ENCODE measurements at places on chromosomes 1 and 21. TPM values are rescaled to one million over a fixed set of nuclear protein-coding genes. Genes with fewer than 3 reads are reported as not detected.
A peak's percentile ranks its signal among the peaks of the same experiment; 100 is the strongest.

- DNase-seq = no peak
Observed at GRCh38 chr1:12177156-12177998, 10.6 kb downstream of the TNFRSF1B start.

DNA sequence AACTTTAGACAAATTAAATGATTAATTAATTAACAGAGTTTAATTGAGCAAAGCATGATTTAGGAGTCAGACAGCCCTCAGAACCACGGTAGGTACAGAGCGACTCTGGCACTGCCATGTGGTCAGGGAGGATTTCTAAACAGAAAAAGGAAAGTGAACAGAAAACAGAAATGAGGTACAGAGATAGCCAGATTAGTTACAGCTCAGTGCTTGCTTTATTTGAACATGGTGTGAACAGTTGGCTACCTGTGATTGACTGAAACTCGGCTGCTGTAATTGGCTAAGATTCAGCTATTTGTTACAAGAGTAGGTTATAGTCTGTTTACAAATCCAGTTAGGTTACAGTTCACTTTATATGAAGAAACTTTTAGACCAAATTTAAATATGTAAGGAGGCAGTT, 163.0 kb upstream of the TNR start:
- DNase-seq = no peak

- no peak for DNase-seq
Observed at GRCh38 chr1:67175530-67176087, 9.4 kb downstream of the IL23R start.

DNA sequence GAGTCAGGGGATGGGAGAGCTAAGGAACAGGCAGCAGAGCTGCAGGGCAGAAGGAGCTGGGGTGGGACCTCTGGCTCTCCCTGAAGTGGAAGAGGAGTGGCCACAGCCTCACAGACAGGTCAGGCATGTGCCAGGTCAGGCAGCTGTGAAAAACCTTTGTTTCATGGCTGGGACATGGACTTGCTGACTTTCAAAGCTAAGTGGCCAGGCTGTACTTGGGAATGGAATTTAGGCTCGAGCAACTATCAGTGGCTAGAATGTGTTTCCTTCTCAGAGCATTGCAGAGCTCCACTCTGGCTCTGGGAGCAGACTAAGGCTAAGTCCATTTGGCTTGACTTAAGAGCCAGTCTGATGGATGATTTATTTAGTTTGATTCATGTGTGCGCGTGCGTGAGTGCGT, 385.1 kb downstream of the LMX1A start:
- DNase-seq = no peak

- peak; percentile 74 for DNase-seq
Observed at GRCh38 chr21:36209626-36210171, 53.1 kb downstream of the DOP1B start.

EDN2 gene
- total RNA-seq = not detected

CD1E gene
- total RNA-seq = not detected

Data from OCI-LY7 (cell line).